Fibroblast of skin of scalp (primary cell): ENCODE measurements at places on chromosomes 7 and 10.

GRCh38 chr7:31398815-31399214 lies 58.3 kb upstream of the NEUROD6 start:
- DNase-seq: no peak

DNA sequence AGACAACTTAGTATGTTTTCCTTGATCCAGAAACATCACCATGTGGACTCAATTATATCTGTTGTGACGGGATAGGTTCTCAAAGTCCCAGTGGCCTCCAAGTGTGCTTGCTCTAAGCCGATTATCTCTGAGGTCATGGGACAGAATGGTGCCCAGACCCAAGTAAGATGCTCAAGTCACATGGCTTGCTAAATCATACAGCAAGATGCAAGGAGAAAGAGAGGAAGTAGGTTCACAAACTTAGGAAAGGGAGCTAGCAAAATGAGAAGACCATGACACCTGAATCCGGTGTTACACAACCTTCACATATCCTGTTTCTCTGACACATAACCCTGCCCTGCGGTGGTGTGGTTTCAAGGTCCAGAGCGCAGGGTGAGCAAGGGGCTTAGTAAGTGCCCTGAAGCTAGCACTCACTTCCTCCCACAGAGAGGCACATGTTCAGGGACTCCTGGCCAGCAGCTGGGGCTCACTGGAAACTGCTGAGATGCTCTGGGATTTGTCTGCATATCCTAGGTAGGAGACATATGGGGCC lies 590.9 kb upstream of the ANKRD30A start:
- DNase-seq: peak; percentile 32

GRCh38 chr7:88391247-88391646 lies 84.6 kb upstream of the STEAP4 start:
- DNase-seq: no peak

DNA sequence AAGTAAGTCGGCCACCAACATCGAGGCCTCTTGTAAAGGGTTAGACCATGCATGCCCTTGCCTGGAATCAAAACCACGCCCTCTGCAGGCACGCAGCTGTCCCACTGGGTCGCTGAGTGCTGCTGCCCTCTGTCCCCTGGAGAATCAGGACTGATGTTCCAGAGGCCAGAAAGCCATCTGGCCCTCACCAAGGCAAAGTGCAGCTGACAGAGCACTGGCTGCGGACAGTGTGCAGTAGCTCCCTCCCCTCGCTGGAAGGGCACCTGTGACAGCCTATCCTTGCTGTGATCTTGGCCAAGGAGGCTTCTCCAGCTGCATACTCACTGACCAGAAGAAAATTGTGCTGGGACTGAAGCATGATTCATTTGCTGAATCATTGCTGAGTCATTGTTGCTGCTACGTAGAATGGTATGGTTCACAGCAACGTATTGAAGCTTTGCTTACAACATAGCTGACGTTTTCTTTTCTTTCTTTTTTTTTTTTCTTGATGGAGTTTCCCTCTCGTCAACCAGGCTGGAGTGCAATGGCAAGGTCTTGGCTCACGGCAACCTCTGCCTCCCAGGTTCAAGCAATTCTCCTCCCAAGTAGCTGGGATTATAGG lies 30.4 kb downstream of the DDC start:
- DNase-seq: peak; percentile 93

DNA sequence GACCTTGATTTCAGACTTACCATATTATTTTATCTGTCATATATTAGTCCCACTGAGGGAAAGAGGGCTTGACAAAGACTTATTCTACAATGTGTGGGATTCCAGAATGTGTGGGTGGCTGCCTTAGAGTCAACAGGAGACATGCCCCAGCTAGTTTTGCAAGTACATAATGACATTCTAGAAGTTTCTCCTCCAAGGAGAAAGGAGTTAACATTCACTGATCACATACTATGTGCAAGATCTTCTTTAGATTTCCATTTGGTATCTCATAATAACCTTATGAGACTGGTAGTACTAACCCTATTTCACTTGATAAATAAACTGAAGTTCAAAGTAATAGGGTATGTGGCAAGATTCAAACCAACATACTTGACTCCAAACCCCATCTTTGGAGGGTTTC lies 25.2 kb downstream of the IRF5 start:
- no peak for DNase-seq

- DNase-seq: no peak
Observed at GRCh38 chr10:85315657-85316056, 987.3 kb downstream of the CCSER2 start.

- DNase-seq: peak; percentile 48
Observed at GRCh38 chr10:72525689-72526088, 100.2 kb downstream of the MICU1 start.

GRCh38 chr7:80087051-80087770 lies 47.4 kb upstream of the GNAI1 start:
- peak; percentile 89 for DNase-seq

DNA sequence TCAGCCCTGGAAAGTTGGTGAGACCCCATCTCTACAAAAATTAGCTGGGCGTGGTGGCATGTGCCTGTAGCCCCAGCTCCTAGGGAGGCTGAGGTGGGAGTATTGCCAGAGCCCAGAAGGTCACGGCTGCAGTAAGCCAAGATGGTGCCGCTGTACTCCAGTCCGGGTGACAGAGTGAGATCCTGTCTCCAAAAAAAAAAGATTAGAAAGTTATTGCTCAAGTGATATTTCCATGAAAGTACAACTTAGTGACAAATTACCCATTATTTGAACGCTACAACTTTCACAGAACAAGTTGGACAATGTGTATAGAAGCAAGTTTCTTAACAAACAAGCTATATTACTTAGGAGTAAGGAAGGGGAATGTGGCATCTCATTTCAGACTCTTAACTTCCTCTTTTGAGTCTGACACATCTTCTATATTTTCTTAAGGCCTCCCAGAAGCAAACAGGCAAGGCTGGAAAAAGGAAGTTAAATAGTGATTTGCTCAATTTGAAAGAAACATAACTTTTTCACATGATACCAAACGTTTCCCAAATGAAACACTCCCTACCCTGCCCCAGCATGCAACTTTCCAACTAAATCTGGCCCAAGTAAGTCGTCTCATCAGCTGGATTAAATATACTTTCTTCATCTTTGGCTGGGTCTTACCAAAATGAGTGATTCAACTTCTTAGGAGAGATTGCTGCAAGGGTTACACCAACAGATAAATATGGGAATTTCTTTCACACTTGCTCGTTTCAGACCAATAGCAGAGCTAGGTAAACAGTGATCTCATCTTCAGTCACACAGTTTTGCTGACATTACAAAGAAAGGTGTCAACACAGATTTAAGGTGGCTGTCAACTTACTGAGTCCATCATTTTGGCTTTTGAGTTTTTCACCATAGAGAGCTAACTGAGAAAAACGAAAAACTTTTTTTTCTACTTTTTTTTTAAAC lies 66.3 kb upstream of the KLF6 start:
- DNase-seq: peak; percentile 86

DNA sequence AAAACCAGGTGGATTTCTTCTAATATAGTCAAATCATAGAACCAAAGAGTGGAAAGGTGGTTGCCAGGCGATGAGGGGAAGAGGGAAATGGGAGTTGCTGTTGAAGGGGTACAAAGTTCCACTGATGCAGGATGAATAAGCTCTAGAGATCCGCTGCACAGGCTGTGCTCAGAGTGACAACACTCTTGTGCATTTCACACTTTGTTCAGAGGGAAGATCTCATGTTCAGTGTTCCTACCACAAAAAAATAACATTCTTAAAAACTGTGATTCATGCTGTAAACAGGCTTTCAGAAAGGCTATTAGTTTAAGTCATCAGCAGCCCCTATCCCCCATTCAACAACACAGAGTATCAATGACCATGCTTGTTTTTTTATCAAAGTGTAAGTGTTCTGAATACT lies 213.8 kb downstream of the COBL start:
- peak; percentile 82 for DNase-seq

GRCh38 chr7:27160145-27160545 lies 3.7 kb upstream of the HOXA7 start:
- no peak for DNase-seq

DNA sequence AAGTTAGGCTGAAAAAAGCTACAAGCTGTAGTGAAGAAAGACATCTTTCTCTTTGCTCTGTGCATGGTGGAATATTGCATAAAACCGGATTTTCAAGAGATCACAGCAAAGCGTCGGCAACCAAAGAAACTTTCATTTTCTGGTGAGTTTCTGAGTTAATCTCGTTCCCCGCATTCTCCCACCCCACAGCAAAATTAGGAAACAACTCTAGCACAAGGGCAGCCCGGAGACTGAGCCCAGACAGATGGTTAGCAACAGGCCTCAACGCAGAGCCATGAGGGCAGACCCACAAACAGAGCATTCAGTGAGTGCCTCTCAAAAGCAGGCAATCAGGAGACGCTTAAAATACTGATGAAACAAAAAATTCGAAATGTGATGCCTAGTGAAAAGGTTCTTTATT lies 396.1 kb upstream of the KLF6 start:
- no peak for DNase-seq

DNA sequence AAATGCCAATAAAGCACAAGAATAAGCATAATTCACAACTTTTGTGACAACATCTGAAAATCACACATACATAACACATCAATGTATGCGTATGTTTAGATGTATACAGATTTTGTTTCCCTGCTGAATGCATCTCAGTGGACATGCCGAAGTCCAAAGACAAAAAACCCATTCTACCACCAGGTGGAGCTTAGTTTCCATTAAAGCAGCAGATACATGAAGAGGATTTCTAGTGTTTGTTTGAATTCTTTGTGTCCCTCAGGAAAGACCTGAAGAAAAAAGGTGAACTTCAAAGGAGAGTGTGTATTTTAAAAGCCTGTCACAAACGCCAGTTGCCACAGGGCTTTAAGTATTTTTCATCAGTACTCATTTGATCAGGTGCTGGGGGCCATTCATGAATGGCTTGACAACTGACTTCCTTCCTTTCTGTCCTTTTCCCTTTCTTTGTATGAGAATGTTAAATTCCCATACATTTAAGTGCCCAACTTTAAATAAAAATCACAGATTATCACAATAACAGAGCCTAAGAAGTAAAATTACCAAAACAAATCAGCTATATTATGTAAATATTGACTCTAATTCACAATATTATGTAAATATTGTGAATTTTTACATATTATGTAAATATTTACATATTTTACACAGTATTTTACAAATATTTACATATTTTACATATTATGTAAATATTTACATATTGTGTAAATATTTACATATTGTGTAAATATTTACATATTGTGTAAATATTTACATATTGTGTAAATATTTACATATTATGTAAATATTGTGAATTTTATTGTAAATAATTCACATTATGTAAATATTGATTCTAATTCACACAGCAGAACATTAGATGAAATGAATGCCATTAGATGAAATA lies 343.0 kb downstream of the CRPPA start:
- DNase-seq: peak; percentile 63

DNA sequence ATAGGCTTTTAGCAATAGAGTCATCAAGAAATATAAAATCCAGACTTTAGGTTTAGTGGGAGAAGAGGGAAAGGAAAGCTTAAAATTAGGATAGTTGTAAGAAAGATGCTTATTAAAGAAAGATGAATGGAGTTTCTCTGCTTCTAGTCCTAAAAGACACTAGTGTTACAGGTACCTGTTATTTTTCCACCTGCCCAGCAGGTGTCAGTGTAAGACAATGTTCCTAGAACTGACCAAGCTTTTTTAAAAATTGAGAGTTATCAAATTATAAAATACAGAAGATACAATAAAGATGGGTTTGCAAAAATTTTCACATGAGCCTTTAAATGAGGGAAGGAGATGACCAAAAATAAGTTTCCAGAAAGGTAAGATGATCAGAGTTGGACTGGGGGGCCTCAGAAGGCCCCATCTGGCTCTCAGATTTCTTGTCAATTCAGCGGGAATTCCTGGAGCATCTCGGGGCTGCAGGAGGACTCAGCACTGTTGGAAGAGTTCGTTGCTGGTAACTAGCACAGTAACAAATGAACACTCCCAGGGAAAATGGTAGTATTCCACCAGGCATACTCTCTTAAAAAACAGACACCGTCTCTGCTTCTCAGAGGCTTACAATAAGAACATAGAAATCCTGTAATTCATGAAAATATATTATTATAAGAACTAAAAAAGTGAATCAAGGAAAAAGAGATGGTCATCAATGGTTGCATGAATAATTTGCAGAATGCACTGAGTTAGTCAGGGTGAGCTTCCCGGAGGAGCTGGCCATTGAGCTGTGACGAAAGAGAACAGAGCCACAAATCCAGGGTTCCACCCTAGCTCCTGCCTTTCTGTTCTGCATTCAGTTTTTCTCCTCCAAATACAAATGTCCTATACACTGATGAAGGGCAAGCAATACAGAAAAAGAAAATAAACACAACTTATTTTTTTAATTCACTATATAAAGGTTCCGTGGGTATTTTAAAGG lies 71.8 kb upstream of the PIK3CG start:
- peak; percentile 20 for DNase-seq

GRCh38 chr7:47502240-47502877 lies 79.6 kb downstream of the TNS3 start:
- DNase-seq: no peak

DNA sequence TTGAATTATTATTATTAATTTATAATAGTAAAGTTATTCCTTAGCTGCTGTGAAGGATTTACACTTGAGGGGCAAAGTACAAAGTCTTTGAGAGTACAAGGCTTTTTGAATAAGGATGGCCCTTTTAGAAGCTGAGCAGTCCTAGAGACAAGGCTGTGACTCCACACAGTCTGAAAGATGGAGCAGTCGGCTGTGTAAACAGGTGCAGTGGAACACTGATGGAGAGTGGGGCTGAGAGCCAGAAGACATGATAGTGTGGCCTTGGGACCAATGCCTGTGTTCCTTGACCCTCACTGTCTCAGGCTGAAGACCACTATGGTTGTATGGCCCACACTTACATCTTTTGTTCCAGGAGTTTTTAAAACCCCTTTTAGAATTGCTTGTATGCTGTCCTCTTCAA lies 311.2 kb upstream of the PHF14 start:
- no peak for DNase-seq

- no peak for DNase-seq
Observed at GRCh38 chr10:80582286-80582960, 44.7 kb downstream of the SH2D4B start.

DNA sequence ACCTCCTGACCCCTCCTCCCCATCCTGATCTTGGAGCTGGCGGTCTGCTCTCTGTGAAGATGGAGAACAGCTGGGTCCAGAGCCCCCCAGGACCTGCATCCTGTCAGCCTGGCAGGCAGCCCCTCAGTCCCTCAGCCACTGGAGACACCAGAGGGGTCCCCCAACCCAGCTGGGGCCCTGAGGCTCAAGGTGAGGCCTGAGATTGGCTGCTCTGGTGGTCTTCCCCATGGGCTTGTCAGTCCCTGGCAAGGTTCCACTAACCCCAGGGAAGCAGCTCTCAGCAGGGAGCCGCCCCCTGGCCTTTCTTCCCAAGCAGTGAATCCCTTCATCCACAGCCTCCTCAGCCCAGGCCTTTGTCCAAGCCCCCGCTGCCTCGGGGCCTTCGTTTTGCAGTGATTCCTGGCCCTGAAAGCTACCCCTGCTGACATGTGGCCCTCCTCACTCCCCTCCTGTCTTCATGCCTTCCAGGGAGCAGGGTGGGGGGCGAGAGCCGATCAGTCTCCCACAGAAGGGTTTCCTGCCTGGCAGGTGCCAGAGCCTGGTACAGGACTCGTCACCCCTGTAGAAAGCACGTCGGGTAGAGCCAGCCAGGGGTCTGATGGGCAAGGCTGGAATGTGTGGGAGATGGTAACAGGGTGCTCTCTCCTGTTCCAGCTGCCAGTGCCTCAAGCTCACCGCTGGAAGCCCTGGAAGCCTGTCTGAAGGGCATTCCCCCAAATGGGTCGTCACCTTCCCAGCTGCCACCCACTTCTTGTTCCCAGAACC lies 48.5 kb downstream of the ZNF467 start:
- DNase-seq: no peak

- DNase-seq: peak; percentile 94
Observed at GRCh38 chr10:30062090-30062489, 2.7 kb upstream of the JCAD start.

GRCh38 chr10:689452-690371 lies at the start of gene DIP2C:
Gene DIP2C, minus strand, starts transcription at chr10:689668. Its CDS starts 90 bp downstream, at chr10:689578.
- DNase-seq: peak; percentile 90

GRCh38 chr7:102208826-102209225 lies 77.8 kb upstream of the SH2B2 start:
- no peak for DNase-seq
